ENCODE measurements at places on chromosomes 3 and 15.

GRCh38 chr15:43276563-43277200 is 10.0 kb upstream of the TGM5 start:
- peaks cover 21% of the 10 kb centered on the region for H3K4me1 ChIP-seq
- H3K27me3 ChIP-seq: no peaks in the 10 kb centered on the region
- no peak for DNase-seq
- H3K27ac ChIP-seq: no peak overlapping the region
- no peak overlapping the region for H3K4me3 ChIP-seq

GRCh38 chr15:44102675-44103254 is 92.3 kb downstream of the FRMD5 start:
- H3K4me1 ChIP-seq: no peaks in the 10 kb centered on the region
- no peak overlapping the region for H3K4me3 ChIP-seq
- no peaks in the 10 kb centered on the region for H3K36me3 ChIP-seq
- peaks cover 12% of the 10 kb centered on the region for H3K27me3 ChIP-seq

DNA sequence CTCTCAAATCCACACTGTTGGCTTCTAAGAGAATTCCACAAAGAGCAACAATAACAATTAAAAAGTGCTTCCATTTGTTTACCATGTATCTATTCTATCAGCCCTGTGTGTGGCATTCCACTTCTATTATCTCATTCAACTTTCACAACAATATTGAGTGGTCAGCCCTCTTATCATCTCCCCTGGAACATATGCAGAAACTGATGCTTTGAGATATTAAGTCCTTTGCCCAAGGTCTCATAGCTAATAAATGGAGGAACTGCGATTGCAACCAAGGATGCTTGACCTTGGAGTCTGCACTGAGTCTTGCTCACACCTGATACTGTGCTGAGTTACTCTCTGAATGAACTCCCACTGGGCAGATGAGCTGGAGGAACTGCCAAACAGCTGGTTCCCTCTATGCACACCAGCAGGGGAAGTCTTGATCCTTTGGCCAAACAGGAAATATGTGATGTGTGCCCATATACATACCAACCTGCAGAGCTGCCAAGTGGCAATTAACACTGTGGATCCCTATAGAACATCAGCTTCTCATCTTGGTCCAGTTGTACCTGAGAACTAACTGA is 144.7 kb upstream of the WNT5A start:
- no peaks in the 10 kb centered on the region for H3K27me3 ChIP-seq
- no peaks in the 10 kb centered on the region for H3K36me3 ChIP-seq
- H3K27ac ChIP-seq: no peak overlapping the region
- no peaks in the 10 kb centered on the region for H3K4me1 ChIP-seq

DNA sequence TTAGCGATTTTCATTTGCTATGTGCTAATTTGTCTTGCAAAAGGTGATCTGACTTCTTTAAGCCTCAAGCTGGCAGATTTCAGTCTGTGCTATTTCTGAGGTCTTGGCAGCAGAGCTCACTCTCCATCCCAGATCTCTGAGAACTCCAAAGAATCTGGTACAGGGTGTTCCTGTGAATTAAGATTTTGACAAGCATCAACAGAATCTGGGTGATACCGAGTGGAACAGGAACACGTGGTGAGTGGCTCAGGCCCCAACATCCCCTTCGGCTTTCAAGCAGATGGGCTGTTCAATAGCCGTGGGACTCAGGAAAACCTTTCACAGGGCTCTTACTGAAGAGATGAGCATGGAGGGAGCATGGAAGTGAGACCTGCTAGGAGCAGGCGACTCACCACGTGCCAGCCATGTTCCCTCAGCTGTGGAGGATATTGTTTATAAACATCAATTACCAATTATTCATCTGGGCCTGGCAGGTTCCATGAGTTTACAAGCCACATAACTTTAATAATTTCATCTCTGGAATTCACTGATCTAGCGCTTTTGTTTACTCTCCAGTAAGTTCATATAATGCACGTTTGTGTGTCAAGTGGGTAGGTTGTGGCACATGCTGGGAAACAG is 103.4 kb upstream of the SELENOK start:
- no peak for DNase-seq
- no peak overlapping the region for H3K4me3 ChIP-seq
- no peaks in the 10 kb centered on the region for H3K36me3 ChIP-seq
- no peak overlapping the region for H3K27ac ChIP-seq

GRCh38 chr3:3772920-3773319 is 26.3 kb upstream of the LRRN1 start:
- no peak for DNase-seq
- no peak overlapping the region for H3K27ac ChIP-seq
- H3K4me1 ChIP-seq: no peaks in the 10 kb centered on the region

DNA sequence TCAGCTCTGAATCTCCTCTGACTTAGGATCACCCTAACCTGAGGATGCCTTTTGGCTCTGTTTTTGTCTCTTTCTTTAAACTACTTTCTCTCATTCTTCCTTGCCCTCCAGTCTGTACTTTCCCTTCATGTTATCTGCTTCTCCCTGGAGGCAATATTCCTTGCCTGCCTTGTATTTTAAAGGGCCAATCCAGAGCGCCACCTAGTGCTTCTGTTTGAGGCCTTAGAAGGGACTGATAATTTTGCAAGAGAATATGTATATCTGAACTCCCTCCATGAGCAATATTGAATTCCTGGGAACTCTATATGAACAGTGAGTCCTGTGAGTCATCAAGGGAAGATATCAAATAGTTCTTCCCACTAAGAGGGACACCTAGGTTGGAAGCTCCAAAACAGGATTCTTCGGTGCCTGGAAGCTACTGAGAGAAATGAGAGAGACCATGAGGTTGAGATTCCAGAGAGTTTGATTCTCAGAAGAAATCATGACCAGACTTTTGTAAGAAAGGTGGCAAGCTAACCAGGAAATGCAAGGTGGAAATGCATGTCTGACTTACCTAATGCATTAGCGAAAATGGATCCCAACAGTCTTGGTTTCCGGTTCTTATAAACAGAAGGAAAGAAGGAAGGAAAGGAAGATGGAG is 203.8 kb upstream of the CD96 start:
- H3K4me1 ChIP-seq: no peaks in the 10 kb centered on the region
- DNase-seq: no peak
- peaks cover 8% of the 10 kb centered on the region for H3K27me3 ChIP-seq
- H3K4me3 ChIP-seq: no peak overlapping the region
- peaks cover 5% of the 10 kb centered on the region for H3K36me3 ChIP-seq

- no peak overlapping the region for H3K4me3 ChIP-seq
- H3K27ac ChIP-seq: no peak overlapping the region
- peaks cover 11% of the 10 kb centered on the region for H3K27me3 ChIP-seq
- H3K4me1 ChIP-seq: no peaks in the 10 kb centered on the region
- no peak for DNase-seq
These were observed 308.3 kb downstream of the GAP43 start for GRCh38 chr3:115931581-115931980.

DNA sequence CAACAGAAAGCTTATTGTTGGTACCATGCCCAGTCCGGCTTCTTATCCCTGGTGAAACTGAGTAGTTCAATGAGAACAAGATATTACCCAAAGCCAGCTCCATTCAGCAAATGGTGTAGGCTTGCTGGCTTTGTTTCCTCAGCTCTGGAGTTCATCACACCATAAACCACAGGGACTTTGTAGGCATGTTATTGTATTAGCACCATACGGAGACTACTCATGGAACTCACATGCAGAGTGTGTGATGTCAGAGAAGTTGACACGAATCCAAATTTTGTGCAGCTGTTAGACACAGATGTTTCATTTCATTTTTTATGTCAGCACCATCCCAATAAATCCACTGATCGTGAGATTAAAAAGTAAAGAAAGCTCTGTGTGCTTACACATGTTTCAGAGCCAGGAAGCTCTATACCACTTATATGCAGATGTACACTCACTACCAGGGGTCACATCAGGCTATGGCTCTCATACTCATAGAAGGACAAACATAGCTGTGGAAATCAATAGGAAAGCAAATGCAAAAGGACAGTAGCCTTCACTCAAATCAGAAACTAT is 63.4 kb upstream of the LEKR1 start:
- no peak overlapping the region for H3K4me3 ChIP-seq
- H3K36me3 ChIP-seq: no peaks in the 10 kb centered on the region
- H3K4me1 ChIP-seq: peaks cover 5% of the 10 kb centered on the region
- no peak overlapping the region for H3K27ac ChIP-seq

GRCh38 chr3:123343296-123344174 is 105.4 kb downstream of the ADCY5 start:
- H3K4me3 ChIP-seq: no peak overlapping the region
- H3K27me3 ChIP-seq: peaks cover 8% of the 10 kb centered on the region
- no peaks in the 10 kb centered on the region for H3K36me3 ChIP-seq
- H3K27ac ChIP-seq: no peak overlapping the region
- no peak for DNase-seq

- no peak overlapping the region for H3K27ac ChIP-seq
- H3K36me3 ChIP-seq: no peaks in the 10 kb centered on the region
- DNase-seq: no peak
These were observed 111.5 kb downstream of the PDZRN3 start for GRCh38 chr3:73513260-73513659.

GRCh38 chr3:37041546-37042195 is 48.4 kb downstream of the MLH1 start:
- H3K4me1 ChIP-seq: no peaks in the 10 kb centered on the region
- no peaks in the 10 kb centered on the region for H3K27me3 ChIP-seq
- H3K27ac ChIP-seq: no peak overlapping the region
- DNase-seq: no peak
- peaks cover 22% of the 10 kb centered on the region for H3K36me3 ChIP-seq

GRCh38 chr15:49438962-49439631 is 16.1 kb downstream of the FGF7 start:
- no peaks in the 10 kb centered on the region for H3K27me3 ChIP-seq
- DNase-seq: no peak
- H3K36me3 ChIP-seq: no peaks in the 10 kb centered on the region
- peaks cover 11% of the 10 kb centered on the region for H3K4me1 ChIP-seq
- H3K27ac ChIP-seq: no peak overlapping the region

GRCh38 chr3:29610781-29611180 is 329.9 kb downstream of the RBMS3 start:
- H3K4me1 ChIP-seq: no peaks in the 10 kb centered on the region
- no peaks in the 10 kb centered on the region for H3K27me3 ChIP-seq
- no peak for DNase-seq
- no peaks in the 10 kb centered on the region for H3K36me3 ChIP-seq

DNA sequence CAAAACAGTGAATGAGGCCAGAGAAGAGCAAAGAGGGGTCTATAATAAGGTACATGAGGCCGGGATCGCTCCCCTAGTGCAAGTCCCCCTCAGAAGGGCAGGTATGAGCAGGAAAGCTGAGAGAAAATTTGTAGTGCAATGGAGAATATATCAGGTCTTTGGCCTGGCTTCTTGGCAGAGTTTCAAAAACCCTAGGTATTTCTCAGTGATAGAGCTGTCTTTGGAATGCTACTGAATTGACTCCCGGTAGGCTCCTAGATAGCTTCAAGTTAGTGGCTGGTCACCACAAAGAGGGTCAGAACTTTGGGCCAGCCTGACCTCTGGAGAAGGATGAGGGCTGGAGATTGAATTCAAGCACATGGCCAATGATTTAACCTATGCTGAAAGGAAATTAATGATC is 30.6 kb upstream of the OXTR start:
- H3K36me3 ChIP-seq: peaks cover 1% of the 10 kb centered on the region
- no peak for DNase-seq
- H3K4me1 ChIP-seq: no peaks in the 10 kb centered on the region
- H3K4me3 ChIP-seq: no peak overlapping the region

GRCh38 chr3:146035366-146035765 is 125.6 kb downstream of the PLOD2 start:
- H3K27ac ChIP-seq: no peak overlapping the region
- no peak overlapping the region for H3K4me3 ChIP-seq
- DNase-seq: no peak
- H3K4me1 ChIP-seq: no peaks in the 10 kb centered on the region
- H3K36me3 ChIP-seq: no peaks in the 10 kb centered on the region

DNA sequence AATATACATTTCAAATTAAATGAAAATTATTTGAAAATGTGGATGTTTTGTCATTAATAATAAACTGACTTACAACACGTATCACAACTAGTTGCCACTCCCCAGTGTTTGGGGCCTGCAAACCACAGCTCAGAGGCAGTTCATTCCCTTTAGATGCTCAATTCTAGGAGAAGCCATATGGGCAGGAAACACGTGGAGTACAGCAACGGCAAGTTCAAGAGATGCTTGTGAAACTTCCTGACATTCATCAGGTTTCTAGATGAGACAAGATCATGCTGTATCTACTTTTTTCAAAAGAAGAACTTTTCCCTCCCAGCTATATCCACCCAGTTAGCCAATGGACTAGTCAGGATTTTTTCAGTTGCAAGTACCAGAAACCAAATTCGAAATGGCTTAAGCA is 17.6 kb upstream of the PLA2G4D start:
- H3K27ac ChIP-seq: no peak overlapping the region
- peaks cover 10% of the 10 kb centered on the region for H3K4me1 ChIP-seq
- no peak for DNase-seq
- no peak overlapping the region for H3K4me3 ChIP-seq

- no peak overlapping the region for H3K4me3 ChIP-seq
- no peak overlapping the region for H3K27ac ChIP-seq
- peaks cover 14% of the 10 kb centered on the region for H3K4me1 ChIP-seq
- H3K27me3 ChIP-seq: no peaks in the 10 kb centered on the region
These were observed 80.3 kb downstream of the FLNB start for GRCh38 chr3:58088501-58088900.

DNA sequence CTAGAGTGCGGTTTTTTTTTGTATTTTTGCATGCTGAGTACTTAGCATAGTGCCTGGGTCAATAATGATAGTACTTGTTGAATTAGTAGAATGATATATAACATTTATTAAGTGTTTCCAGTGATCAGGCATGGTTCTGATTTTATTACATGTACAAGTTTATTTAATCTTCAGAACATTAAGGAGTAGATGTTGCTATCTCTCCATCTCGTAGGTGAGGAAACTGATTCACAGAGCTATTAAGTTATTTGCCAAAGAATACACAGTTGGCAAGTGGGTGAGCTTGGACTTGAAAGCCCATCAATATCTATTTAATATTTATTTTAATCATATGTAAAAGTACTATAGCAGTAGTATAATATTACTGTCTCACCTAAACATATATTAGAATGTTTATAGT is 219.5 kb downstream of the CACNA2D3 start:
- H3K4me1 ChIP-seq: peaks cover 5% of the 10 kb centered on the region
- no peaks in the 10 kb centered on the region for H3K27me3 ChIP-seq
- no peaks in the 10 kb centered on the region for H3K36me3 ChIP-seq
- no peak overlapping the region for H3K27ac ChIP-seq
- H3K4me3 ChIP-seq: no peak overlapping the region
- DNase-seq: no peak

- H3K27me3 ChIP-seq: no peaks in the 10 kb centered on the region
- no peak overlapping the region for H3K27ac ChIP-seq
- no peaks in the 10 kb centered on the region for H3K36me3 ChIP-seq
- H3K4me3 ChIP-seq: no peak overlapping the region
These were observed 29.1 kb upstream of the RASA2 start for GRCh38 chr3:141457624-141458236.

DNA sequence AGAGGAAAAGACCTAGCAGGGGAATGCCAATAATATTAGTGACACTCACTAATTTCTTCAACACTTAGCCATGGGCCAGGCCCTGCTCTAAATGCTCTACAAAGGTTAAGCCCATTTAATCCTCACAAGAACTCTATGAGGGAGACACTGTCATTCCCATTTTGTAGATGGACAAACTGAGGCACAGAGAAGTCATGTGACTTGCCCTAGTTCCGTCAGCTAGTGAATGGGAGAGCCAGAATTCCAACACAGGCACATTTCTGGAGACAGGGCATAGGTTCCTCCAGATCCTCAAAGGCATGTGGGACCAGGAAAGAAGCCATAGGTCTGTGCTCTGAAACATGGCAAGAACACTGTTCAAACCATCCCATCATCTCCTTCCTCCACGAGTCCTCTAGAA is 31.5 kb downstream of the LOXL1 start:
- DNase-seq: no peak
- H3K27ac ChIP-seq: no peak overlapping the region
- peaks cover 10% of the 10 kb centered on the region for H3K4me1 ChIP-seq

GRCh38 chr3:44969154-44969827 is 6.7 kb downstream of the ZDHHC3 start:
- H3K4me1 ChIP-seq: peaks cover 53% of the 10 kb centered on the region
- H3K4me3 ChIP-seq: no peak overlapping the region
- H3K27me3 ChIP-seq: no peaks in the 10 kb centered on the region
- H3K36me3 ChIP-seq: peaks cover 5% of the 10 kb centered on the region
- no peak for DNase-seq
